ENCODE measurements at places on chromosomes 7 and 10.
A peak's percentile ranks its signal among the peaks of the same experiment; 100 is the strongest.

GRCh38 chr7:90788052-90788451 lies 191.9 kb downstream of the CDK14 start:
- DNase-seq: no peak

DNA sequence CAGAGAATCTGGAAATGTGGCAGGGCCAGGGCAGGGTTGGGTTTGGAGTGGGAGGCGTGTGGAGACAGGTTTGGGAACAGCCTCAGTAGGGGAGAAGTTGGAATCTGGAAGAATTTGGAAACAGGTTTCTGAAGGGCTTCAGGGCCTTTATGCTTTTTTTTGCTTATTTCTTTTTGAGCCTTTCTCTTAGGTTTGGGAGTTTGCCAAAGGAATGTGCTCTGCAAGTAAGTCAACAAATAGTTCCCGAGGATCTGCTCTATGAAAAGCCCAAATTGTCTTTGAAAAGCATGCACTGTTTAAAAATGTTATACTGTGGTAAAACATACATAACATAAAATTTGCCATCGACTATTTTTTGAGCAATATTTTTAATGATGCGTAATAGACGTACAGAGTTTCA lies 86.7 kb upstream of the ADRB1 start:
- DNase-seq: no peak

- no peak for DNase-seq
Observed at GRCh38 chr7:27602766-27603165, 59.9 kb downstream of the HIBADH start.

GRCh38 chr7:12970626-12971025 lies 283.2 kb downstream of the ARL4A start:
- DNase-seq: no peak

DNA sequence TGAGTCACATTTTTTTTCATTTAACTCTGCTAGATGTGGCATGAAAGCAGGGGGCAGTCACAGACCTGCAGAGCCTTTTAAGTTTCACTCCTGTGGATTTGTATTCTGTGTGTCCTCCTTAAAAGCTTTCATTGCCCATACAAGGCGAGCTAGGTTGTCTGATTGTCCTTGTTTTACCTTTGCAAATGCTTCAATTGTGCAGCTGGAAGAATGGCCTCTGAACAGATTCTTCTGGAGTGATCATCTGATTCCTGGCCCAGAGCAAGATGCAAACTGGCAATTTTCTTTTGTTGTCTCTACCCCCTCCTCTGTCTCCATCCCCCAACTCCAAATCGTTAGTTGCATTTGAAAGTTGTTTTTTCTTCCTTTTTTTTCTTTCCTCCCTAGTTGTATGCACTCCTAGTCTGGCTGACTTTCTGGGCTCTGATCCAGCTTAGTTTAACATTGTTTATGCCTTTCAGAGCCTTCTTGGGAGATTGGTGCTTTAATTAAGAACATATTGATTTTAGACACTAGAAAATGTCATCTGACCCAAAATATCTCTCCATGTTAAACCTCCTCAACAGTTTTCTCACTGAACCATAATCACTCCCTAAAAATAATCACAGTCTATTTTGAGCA lies 150.2 kb downstream of the REEP3 start:
- DNase-seq: no peak

GRCh38 chr10:132638130-132638515 lies 100.5 kb downstream of the INPP5A start:
- DNase-seq: no peak

DNA sequence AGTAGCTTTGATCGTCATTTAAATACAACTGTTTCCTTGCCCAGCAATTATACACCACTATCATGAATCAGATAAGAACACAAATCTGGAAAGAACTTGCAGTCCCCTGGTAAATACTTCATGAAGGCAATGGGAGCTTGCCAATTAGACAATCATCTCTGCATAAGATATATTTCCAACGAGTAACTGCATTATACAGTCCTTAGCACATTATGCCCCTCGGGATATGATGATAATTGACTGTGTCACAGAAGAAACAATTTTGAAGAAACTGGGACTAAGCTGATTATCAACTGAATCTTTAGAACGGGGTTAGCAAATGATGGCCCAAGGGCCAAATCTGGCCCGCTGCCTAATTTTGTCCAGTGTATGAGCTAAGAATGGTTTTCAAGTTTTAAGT lies 155.7 kb downstream of the TRIL start:
- no peak for DNase-seq

- no peak for DNase-seq
Observed at GRCh38 chr7:46054272-46054671, 133.2 kb upstream of the IGFBP3 start.

GRCh38 chr7:88306590-88307048 lies at the start of gene STEAP4:
STEAP4 (minus strand) TSS chr7:88306894; CDS start chr7:88284269, 22,625 bp downstream.
- DNase-seq: no peak

DNA sequence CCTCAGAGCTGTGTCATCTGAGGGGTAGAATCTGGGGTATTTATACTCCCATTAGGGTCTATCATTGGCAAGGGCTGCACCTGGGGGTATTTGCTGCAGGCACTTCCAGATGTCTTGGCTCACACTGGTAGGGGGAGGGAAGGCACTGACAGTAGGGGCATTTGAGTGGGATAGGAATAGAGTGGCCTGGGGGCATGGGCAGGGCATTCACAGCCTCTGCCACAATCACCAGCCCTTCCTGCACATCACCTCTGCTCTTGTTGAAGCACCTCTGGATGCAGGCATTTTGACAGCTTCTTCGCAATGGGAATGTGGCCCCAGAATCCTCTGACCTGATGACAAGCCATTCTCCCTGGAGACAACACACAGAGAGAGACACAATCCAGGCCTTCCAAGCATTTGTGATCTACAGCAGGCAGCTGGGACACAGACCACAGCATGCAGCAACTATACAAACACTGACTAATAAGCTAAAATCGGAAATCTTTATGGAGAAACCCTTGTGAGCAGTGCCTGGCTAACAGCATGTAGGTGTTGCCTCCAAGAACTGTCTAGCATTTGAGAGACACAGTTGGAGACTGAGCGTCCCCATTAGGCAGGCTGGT lies 178.5 kb downstream of the KCNMA1 start:
- DNase-seq: no peak

- no peak for DNase-seq
Observed at GRCh38 chr7:50632561-50633413, 67.6 kb upstream of the DDC start.

- no peak for DNase-seq
Observed at GRCh38 chr7:92417913-92418312, 29.4 kb upstream of the GATAD1 start.

DNA sequence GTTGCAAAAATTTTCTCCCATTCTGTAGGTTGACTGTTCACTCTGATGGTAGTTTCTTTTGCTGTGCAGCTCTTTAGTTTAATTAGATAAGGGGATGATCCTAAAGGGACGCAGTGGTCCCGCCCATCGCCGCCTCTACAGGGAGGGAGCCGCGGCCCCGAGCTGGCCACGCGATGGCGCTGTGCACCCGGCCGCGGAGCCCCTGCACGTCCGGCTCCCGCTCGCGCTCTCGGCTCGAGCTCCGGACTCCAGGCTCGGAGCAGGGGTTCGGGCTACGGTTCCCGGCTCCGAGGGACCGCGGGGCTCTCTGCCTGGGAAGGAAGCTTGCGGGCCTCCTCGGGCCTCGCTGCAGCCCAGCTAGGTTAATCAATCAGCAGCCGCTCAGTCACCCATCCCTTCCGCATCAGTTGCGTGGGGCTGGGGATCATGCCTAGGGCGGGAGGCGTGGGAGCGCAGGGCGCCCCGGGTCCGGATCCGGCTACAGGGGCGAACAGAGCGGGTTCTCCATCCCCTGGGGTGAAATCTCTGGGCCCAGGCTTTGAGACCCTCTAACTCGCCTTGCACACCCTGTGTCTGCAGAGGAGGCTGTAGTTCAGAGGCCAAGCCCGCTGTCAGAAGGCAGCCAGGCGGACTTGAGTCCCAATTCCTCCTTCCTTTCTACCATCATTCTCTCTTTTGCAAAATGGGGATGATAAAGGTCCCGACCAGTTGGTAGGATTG lies 97.9 kb downstream of the WDR11 start:
- peak; percentile 45 for DNase-seq

DNA sequence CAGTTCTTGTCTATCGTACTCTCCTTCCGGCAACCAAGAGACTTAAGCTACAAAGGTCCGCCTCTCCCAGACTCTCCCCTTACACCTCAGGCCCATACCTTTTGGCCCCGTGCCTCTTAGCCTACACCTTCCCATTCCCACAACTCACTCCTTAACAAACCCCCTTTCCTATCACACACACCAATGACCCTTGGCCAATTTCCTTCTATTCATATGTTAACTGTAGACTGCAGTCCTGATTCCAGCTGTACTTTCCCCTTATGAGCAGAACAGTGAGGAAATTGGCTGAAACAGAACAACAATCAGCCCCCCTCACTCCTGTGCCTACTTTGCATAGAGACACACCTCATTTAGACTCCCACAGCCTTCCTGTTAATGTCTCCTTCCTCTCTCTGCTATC lies 1.4 kb upstream of the TMEM139 start:
- no peak for DNase-seq

- DNase-seq: no peak
Observed at GRCh38 chr7:18177815-18178660, 150.4 kb upstream of the PRPS1L1 start.

DNA sequence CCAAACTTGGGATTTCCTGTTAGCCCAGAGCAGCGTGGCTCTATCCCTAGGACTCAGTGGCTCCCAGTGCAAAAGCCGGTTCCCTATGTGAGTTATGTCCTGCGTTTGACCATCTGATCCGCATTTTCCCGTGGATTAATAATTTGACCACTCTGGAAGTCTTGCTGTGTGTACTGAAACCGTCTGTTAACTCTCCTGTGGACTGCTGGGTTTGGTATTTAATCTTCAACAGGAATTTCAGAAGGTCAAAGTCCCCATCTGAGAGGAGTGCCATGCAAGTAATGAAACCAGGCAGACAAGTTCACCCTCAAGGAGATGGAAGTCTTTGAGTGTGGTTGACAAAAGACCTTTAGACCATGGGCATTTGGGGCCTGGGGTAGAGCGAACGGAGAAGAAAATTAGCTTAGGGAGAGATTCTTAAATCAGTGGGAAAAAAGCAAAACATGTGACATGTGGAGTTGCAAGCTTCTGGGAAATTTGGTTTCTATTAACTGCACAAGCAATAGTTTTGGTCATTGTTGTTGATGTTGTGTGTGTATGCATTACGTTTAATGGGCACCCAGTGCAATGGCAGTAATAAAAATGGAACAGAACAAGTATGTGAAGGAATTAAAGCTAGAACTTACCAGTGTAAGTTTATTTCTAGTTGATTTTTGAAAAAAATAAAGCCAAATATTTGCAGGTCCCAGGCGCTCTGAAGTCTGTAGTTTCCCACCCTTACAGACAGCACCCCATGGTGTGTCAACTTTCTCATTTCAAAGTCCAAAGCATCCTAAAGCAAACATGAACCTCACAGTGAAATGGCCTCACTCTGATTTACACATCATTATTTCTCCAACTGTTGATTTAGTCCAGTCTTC lies 38.2 kb downstream of the LYZL1 start:
- DNase-seq: no peak

GRCh38 chr7:98366562-98366938 lies 34.3 kb downstream of the BAIAP2L1 start:
- DNase-seq: no peak

- no peak for DNase-seq
Observed at GRCh38 chr10:97069576-97070362, 116.0 kb downstream of the SLIT1 start.

DNA sequence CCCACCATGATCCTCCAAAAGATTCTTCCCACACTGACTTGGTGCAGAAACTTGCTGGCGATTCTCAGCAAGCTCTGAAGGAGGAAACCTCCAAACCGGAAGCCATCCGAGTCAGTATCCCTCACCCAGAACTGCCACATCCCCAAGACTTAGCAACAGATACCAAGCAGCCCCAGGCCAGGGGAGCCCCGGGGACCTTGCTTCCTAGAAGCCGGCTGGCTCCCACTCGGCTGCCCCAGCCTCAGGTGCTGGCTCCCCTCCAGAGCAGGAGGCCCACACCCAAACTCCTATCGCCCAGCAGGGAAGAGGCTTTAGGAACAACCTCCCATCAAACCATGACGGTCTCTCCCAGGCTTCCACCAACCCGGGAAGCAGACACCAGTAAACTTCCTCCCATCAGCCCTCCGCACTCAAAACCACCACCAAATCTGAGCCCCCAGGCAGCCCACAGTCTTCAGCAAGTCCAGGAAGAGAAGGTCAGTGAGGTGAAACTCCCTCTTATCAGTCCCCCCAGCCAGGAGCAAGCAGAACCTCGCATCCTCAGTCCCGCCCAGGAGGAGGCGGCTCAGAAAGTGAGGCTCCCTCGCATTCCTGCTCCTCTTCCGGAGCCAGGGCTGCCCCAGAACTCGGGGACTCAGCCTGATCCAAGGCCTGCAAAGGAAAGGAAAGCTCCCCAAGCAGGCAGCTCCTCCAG lies 82.3 kb downstream of the LRGUK start:
- no peak for DNase-seq

DNA sequence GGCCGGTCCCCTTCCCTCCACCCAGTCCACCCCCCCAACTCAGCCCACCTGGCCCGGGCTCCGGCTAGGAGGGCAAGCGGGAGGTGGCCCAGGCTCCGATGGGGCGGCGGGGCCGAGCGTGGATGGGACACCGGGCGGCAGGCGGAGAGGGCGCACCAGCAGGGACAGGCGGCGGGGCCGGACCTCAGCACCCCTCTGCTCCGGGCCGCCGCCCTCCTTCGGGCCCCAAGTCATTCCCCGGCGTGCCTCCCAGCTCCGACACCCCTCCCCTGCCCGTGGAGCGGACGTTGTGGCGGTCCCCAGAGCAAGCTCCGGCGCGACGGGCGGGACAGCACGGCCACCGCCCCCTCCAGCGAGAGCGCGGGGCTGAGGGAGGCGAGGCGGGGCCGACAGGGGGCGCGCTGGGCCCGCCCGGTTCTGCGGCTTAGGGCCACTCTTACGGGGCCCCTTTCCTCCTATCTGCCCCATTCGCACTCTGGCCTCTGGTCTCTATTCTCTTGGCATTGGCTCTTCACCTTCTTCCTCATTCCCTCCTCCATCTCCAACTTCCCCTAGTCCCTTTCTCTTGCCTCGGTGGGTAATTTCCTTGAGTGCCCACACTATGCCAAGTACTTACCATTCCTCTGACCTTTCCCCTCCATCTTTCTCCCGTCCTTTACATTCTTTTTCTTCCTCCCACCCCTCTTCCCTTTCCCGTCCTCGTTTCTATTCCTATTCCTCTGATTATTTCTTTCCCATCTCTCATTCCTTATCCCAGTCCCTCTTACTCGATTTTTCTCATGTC lies 701 bp upstream of the GBX1 start:
- DNase-seq: no peak

- no peak for DNase-seq
Observed at GRCh38 chr7:34282271-34282670, 375.7 kb upstream of the NPSR1 start.

- no peak for DNase-seq
Observed at GRCh38 chr10:66604195-66604594, 321.6 kb upstream of the LRRTM3 start.

- DNase-seq: no peak
Observed at GRCh38 chr10:101238732-101239105, 9.5 kb upstream of the LBX1 start.

DNA sequence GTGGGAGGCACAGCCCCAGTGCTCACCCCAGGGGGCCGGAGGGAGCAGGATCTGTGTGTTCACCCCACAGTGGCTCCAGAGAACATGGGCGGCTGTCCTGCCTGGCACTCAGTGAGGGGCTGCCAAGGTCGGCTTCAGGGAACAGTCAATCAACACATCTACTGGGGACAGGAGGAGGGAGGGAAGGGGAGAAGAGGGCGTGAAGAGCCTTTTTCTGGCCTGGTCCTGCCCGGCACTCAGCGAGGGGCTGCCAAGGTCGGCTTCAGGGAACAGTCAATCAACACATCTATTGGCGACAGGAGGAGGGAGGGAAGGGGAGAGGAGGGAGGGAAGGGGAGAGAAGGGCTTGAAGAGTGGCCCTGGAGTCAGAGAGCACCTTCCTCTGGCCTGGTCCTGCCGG lies 184.9 kb downstream of the ADARB2 start:
- DNase-seq: no peak

- DNase-seq: no peak
Observed at GRCh38 chr10:132850896-132851295, 64.9 kb upstream of the NKX6-2 start.
